ENCODE measurements at places on chromosomes 2 and 18.

DNA sequence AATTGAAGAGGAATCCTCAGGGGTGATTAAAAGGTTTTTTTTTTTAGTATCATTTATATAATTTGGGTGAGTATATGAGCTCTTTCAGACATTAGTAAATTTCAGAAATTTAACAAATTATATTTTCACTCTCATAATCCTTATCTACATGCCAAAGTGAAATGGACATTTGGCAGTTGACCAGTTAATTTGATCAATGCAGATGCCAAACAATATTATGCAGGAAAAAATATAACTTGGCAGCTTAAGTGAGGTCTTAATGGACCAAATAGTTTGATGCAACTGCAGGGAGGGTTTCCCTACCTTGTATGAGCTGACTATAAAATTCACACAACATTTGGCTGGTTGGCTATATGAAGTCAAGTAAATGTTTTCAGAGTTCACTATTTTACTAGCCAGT, 185.2 kb downstream of the CCDC102B start:
- no peak for DNase-seq

GRCh38 chr2:196459539-196459938, 180.0 kb upstream of the CCDC150 start:
- DNase-seq: no peak

GRCh38 chr2:171553858-171554257, 31.6 kb downstream of the CYBRD1 start:
- no peak for DNase-seq

DNA sequence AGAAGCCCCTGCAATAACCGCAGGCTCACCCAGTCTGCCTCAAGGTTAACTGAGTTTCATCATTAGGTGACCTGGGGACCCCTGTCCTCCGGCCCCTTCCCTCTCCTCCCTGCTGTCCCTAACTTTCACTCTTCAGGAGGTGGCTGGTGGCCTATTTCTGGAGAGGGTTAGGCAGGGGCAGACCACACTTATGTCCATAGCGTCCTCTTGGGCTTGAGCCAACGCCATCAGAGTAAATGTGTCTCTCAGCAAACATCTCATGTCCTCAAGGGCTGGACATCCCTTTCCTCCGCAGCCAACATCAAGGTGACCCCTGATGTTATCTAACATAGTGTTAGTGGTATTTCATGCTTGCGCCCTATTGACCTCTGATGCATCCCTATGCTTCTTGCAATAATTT, 114.8 kb downstream of the BCL11A start:
- DNase-seq: no peak

- no peak for DNase-seq
Measured at GRCh38 chr2:20604401-20604911, 46.4 kb downstream of the HS1BP3 start.

All from stimulated activated CD4-positive, alpha-beta T cell treated with anti-CD3 and anti-CD28 coated beads, Interleukin-2, amount 100 ng/mL, for 4 hours (primary cell).